ENCODE measurements at places on chromosomes 2 and 18. TPM values are rescaled to one million over a fixed set of nuclear protein-coding genes. Genes with fewer than 3 reads are reported as not detected.

Gene DNAH7
- 0.16 TPM for polyA plus RNA-seq

Gene GNAL
- polyA plus RNA-seq = not detected

Gene COL4A4
- not detected for polyA plus RNA-seq

Gene SOX11
- polyA plus RNA-seq = not detected

Gene HOXD1
- not detected for polyA plus RNA-seq

Gene HRH4
- polyA plus RNA-seq = not detected

Gene ABCB11
- 0.08 TPM for polyA plus RNA-seq

Gene B3GNT7
- not detected for polyA plus RNA-seq

Gene DSC2
- polyA plus RNA-seq = 4.7 TPM

Gene IL18RAP
- 5.8 TPM for polyA plus RNA-seq

Gene OTOS
- not detected for polyA plus RNA-seq

Gene SERPINB5
- polyA plus RNA-seq = 0.20 TPM

Gene AQP12A
- polyA plus RNA-seq = not detected

Gene SPAST
- polyA plus RNA-seq = 11.7 TPM

Gene SP140L
- 12.6 TPM for polyA plus RNA-seq

Gene SLC40A1
- 42.2 TPM for polyA plus RNA-seq

Gene SIX2
- not detected for polyA plus RNA-seq

Gene CD302
- not detected for polyA plus RNA-seq

Gene ANKRD62
- 0.16 TPM for polyA plus RNA-seq

Gene ESPNL
- polyA plus RNA-seq = not detected

Data from K562 (cell line).